ENCODE measurements at places on chromosomes 12 and 14.

DNA sequence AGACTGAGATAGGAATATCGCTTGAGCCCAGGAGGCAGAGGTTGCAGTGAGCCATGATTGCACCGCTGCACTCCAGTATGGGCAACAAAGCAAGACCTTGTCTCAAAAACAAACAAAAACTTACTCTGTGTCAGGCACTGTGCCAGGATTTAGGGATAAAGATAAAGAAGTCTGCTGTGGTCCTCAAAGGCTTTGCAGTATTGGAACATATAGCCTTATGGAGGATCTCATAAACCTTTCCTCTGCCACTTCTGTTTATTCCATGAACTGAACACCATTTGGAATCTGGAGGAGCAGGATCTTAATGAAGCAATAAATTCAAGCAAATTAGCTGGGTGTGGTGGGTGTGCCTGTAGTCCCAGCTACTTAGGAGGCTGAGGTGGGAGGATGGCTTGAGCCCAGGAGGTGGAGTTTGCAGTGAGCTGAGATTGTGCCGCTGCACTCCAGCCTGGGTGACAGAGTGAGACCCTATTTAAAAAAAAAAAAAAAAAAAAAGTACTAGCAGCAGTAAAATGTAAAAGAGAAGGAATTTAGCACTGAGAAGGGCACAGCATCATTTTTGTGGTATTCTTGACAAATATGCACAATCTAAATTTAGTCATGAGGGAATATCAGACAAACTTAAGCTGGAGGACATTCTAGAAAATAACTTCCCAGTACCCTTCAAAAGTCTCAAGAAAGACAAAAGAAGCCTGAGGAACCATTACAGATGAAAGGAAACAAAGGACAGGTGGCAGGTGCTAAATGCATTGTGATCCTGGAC lies 27.1 kb downstream of the BMAL2 start:
- no peak for DNase-seq

GRCh38 chr12:105358789-105359188 lies 28.3 kb downstream of the C12orf75 start:
- no peak for DNase-seq

GRCh38 chr12:91023326-91024004 lies 18.7 kb upstream of the EPYC start:
- DNase-seq: no peak

- no peak for DNase-seq
Observed at GRCh38 chr14:31000629-31001338, 24.7 kb upstream of the AP4S1 start.

DNA sequence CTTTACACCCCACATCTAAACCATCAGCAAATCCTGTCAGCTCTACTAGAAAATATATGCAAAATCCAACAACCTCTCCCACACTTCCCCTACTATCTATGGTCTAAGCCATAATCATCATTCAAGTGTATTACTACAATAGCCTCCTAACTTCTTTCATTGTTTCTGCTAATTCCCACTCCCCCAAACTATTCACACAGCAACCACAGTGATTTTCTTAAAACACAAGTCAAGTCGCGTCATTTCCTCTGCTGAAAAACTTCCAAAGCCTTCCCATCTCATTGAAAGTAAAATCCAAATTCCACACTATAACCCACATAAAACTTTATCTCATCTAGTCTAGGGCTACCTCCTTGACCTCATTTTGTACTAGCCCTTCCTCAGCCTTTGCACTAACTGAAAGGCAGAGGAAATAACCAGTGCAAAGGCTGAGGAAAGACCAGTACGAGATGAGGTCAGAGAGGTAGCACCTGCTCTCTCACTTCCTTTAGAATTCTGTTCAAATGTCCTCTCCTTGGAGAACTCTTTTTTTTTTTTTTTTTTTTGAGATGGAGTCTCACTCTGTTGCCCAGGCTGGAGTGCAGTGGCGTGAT lies 65.5 kb upstream of the MDM1 start:
- no peak for DNase-seq

- DNase-seq: no peak
Observed at GRCh38 chr12:79615596-79616560, 74.9 kb downstream of the PAWR start.

DNA sequence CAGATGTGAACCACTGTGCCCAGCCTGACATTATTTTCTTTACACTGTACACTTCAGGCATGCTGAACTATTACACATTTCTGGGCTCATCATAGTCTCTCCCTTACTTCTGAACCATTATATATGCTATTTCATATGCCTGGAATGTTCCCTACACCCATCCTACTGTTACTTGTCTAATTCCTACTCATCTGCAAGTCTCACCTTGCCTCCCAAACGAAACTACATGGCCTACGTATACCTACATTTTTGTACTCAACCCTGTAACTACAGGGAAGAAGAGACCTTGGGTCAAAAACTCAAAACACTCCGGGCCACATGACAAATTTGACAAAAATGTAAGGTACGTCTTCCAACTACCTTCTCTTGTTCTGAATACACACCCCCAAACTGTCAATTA lies 9.5 kb upstream of the EEA1 start:
- no peak for DNase-seq

- no peak for DNase-seq
Observed at GRCh38 chr12:43392116-43392515, 159.9 kb downstream of the ADAMTS20 start.

DNA sequence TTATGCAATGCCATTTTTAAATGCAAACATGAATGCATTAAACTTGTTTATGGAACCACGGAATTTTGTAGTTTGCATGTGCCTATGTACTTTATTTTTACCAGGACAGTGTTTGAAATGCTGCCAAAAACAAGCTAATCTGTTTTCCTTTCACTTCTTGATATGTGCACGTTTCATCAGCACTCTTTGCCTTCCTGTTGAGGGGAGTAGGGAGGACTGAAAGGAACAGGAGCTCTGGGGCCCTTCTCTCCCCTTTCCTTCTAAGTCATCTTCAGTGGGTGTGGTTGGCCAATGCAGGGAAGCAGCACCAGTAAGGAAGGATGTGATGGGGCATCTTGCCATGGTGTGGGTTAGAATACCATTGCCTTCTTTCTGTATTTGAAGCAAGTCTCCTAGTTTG lies 12.1 kb upstream of the PPP4R4 start:
- DNase-seq: no peak

- DNase-seq: peak; percentile 69
Observed at GRCh38 chr14:55802986-55803872, 223.2 kb downstream of the KTN1 start.

DNA sequence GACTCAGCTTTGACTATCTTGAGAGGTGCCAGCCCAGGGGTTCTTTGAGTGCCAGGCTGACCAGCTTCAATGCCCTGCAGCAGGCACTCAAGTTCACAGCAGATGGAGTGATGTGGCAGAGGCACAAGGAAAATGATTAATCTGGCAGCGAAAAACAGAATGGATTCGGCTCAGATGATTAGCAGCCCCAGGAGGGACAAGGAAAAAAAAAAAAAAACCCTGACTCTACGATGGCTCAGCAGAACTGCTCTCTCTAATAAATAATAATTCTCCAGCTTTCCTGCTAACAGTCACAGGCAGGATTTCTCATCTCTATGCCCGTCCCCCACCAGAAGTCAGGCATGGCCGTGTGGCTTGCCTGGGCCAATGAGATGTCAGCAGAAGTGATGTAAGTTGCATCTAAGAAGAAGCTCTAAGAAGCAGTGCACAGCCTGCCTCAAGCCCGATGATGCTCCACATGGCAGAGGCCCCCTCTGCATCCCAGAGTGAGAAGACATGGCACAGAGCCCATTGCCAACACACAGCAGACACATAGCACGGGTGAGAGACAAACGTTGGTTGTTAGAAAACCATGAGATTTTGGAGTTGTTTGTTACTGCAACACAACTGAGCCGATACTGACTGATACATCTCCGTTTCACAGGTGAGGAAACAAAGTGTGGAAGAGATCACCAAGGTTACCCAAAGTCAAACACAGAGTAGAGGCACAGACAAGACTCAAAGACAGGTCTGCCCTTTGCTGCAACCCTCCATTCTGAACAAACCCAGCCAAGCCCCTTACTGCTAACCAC lies 111.0 kb downstream of the SCARB1 start:
- DNase-seq: no peak

- DNase-seq: no peak
Observed at GRCh38 chr14:102692334-102692733, 84.9 kb upstream of the TRAF3 start.

DNA sequence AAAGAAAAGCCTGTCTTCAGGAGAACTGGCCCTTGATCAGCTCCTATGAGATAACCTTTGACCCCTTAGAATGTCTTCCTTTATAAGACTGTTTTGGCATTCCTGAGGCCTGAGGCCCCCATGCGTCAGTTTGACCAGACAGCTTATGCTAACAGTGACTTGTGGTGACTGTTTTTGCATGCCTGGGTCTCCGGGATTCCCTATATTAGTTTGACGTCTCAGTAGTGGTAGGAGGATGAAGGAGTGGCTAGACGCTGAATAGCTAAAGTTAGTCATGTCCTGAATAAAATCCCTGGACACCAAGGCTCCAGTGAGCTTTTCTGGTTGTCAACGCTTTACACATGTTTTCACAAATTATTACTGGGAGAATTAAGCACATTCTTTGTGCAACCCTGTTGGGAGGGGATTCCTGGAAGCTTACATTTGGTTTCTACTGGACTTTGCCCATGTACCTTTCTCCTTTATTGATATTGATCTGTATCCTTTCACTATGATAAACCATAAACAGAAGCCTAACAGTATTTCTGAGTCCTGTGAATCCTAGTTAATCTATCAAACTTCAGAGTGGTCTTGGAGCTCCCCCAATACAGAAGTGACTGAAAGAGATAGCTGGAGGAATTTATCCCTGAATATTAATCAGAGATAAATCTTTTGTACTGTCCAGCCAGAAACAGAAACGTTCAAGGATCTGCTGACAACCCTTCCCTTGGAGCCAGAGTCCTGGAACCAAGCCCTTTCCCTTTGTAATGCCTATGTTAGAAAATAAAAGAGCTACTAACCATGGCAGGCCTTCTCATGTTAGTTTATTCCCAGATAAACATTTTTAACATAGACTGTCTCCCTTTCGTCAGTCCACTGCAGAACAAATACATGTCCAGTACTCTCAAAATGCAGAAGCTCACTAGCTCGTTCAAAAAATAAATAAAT lies 479.2 kb downstream of the RPS29 start:
- no peak for DNase-seq

GRCh38 chr12:93154096-93154728 lies 223.5 kb upstream of the NUDT4 start:
- DNase-seq: no peak

GRCh38 chr14:75016815-75017214 lies 14.1 kb downstream of the EIF2B2 start:
- DNase-seq: no peak

GRCh38 chr14:92500491-92500941 lies 13.1 kb upstream of the RIN3 start:
- no peak for DNase-seq

DNA sequence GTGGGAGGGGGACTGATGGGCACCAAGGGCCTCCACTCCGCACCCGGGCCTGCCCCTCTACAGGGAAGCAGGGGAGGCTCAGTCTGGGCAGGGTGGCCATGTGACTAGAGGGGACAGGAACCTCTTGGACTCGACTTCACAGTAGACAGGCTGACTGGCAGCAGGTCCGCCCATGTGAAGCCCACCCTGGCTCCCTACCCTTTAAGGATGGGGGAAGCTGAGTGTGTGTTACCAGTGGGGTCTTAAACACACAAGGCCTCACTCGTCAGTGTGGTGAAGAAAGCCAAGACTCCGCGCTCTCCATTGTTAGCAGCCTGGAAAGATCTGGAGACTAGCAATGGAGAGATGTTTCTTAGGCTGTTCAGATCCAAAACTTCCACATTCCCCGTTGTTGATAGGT lies 52.4 kb downstream of the ANAPC7 start:
- no peak for DNase-seq

DNA sequence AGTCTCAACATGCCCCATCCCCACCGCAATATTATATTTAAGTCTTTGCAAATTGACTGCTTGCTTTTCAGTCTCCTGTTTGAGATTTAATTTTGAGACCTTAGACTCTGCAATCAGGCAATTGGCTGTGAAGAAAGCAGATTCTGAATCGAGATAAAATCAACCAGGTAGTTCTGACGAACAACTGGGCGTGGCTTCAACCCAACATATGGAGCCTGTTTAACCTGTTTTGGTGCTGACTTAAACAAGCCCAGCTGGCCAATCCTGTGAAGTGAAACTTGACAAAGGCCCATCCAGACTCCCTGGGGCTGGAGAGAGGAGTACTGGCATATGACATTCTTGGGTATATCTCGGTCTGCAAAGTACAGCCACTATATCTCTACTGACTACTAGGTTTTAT lies 9.8 kb upstream of the CIPC start:
- DNase-seq: no peak

DNA sequence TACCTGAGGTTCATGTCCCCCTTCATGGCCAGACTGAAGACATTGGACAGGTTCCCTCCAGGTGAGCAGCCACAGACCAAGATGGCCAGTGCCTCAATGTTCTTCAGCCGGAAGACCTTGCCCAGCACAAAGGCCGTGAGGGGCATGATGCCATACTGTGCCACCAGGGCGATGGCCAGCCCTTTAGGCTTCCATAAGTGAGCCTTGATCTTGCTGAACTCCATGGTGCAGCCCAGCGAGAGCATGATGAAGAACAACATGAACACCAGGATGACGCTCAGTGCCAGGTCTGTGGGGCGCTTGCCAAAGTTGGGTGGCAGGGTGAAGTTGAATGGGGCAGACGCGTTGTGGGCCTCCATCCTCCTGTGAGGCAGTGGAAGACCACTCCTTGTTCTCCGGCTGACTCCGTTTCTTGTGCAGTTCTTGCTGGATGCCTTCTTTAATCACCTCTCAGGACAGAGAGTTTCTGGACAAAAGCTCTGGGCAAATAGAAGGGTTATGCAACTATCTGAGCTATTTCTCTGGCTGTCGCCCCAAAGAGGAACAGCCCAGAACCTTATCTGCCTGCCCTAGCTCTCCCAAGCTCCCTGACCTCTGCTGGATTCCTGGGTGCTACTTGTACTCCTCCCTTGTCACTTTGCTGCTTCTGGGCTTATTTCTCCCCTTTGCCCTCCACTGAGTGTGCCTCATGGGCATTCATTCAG lies at the start of gene SLC10A1:
TSS of gene SLC10A1 (minus strand) at position 445 of the 704 bp plus-strand sequence. CDS start at position 359, 86 bp downstream.
- no peak for DNase-seq

DNA sequence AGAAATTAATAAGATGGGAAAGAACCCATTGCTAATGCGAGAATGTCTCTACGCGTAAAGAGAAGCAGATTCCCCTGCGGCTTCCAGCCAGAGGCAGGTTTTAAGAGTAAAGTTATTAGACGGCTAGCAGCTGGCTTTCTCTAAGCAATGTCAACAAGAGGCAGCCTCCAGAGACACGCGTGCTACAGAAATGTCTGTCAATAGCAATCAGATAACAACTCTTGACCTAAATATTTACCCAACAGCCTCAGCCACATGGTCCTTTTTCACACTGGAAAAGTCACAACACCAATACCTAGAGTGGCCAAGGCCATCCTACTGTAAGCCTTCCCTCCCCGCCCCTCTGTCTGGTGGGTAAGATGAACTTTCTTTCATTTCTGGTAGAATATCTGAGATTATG lies 146.0 kb upstream of the SFSWAP start:
- DNase-seq: no peak
